Spinal cord (tissue), 10 donors: ENCODE measurements at places on chromosomes 6 and 20. TPM values are rescaled to one million over a fixed set of nuclear protein-coding genes. Genes with fewer than 3 reads are reported as not detected.

DNA sequence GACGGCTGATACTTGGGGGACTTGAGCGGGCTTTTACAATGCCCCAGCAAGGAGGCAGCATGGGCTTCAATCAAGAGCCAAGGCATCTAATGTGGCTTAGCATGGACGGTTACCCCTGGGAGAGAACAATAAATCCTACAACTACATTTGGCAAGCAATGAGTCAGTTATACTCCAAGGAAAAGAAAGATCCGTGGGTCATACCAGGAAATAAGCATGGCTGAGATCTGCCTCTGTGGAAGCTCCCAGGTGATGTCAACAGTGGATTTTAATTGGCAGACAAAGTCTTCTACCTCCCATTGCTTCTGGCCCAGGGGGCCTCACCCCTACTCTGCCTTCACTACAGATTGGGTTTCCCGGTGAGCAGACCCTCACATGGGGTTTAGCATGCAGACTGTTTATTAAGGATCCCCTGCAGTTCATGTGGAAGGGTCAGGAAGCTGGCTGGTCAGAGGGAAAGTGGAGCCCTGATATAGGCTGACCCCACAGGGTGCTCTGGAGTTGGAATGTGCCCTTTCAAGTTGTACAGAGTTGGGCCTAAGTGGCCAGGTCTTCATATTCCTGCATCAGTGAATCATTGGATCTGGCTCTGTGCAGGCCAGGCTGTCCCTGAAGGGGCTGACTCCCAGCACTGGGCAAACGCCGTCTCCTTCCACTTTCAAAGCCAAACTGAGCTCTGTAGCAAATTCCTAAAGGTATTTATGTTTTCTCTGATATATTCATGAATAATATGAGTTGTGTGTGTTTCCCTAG is 91.3 kb upstream of the GGTLC1 start:
- no peaks in the 10 kb centered on the region for H3K36me3 ChIP-seq
- H3K4me3 ChIP-seq, result no peak overlapping the region
- H3K27me3 ChIP-seq, result no peaks in the 10 kb centered on the region
- no peak for DNase-seq
- H3K27ac ChIP-seq, result no peak overlapping the region

GRCh38 chr6:313917-314316 is 21.6 kb downstream of the DUSP22 start:
- no peak overlapping the region for H3K27ac ChIP-seq
- H3K27me3 ChIP-seq, result no peaks in the 10 kb centered on the region
- DNase-seq, result no peak
- H3K36me3 ChIP-seq, result no peaks in the 10 kb centered on the region

GRCh38 chr20:34268145-34268544 is 26.9 kb downstream of the ASIP start:
- no peak overlapping the region for H3K4me3 ChIP-seq
- peaks cover 11% of the 10 kb centered on the region for H3K4me1 ChIP-seq
- no peak overlapping the region for H3K27ac ChIP-seq
- DNase-seq, result no peak
- H3K36me3 ChIP-seq, result no peaks in the 10 kb centered on the region

DNA sequence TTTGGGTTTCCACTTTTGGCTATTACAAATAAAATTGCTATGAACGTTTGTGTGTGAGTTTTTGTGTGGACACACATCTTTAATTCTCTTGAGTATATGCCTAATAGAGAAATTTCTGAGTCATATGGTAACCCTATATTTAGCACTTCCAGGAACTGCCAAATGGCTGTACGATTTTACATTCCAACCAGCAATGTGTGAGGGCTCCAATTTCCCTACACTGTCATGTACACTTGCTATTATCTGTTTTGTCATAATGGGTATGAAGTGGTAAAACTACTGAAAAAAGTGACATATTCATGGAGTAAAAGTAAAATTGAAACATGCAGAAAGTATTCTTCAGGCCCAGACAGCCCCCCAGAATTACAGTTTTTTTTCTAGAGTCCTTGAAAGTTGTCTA is 59.6 kb upstream of the ESR1 start:
- no peaks in the 10 kb centered on the region for H3K4me1 ChIP-seq
- H3K4me3 ChIP-seq, result no peak overlapping the region
- DNase-seq, result no peak
- no peaks in the 10 kb centered on the region for H3K27me3 ChIP-seq
- H3K36me3 ChIP-seq, result no peaks in the 10 kb centered on the region

- DNase-seq, result no peak
- no peak overlapping the region for H3K4me3 ChIP-seq
- peaks cover 17% of the 10 kb centered on the region for H3K4me1 ChIP-seq
- no peaks in the 10 kb centered on the region for H3K27me3 ChIP-seq
- H3K36me3 ChIP-seq, result no peaks in the 10 kb centered on the region
These were observed 154.0 kb downstream of the PRL start for GRCh38 chr6:22142856-22143255.

GRCh38 chr20:48679599-48679998 is 148.2 kb downstream of the PREX1 start:
- no peaks in the 10 kb centered on the region for H3K27me3 ChIP-seq
- no peak overlapping the region for H3K4me3 ChIP-seq
- no peak overlapping the region for H3K27ac ChIP-seq
- peaks cover 66% of the 10 kb centered on the region for H3K36me3 ChIP-seq

GRCh38 chr20:25461786-25462545 is 54.5 kb downstream of the GINS1 start:
- peaks cover 94% of the 10 kb centered on the region for H3K36me3 ChIP-seq
- no peak overlapping the region for H3K27ac ChIP-seq
- H3K27me3 ChIP-seq, result no peaks in the 10 kb centered on the region
- DNase-seq, result no peak
- peaks cover 3% of the 10 kb centered on the region for H3K4me1 ChIP-seq
- no peak overlapping the region for H3K4me3 ChIP-seq

- H3K4me3 ChIP-seq, result no peak overlapping the region
- no peak for DNase-seq
- H3K27me3 ChIP-seq, result no peaks in the 10 kb centered on the region
- H3K4me1 ChIP-seq, result peaks cover 3% of the 10 kb centered on the region
- no peaks in the 10 kb centered on the region for H3K36me3 ChIP-seq
These were observed 94.8 kb downstream of the MBOAT1 start for GRCh38 chr6:20117474-20117873.

DNA sequence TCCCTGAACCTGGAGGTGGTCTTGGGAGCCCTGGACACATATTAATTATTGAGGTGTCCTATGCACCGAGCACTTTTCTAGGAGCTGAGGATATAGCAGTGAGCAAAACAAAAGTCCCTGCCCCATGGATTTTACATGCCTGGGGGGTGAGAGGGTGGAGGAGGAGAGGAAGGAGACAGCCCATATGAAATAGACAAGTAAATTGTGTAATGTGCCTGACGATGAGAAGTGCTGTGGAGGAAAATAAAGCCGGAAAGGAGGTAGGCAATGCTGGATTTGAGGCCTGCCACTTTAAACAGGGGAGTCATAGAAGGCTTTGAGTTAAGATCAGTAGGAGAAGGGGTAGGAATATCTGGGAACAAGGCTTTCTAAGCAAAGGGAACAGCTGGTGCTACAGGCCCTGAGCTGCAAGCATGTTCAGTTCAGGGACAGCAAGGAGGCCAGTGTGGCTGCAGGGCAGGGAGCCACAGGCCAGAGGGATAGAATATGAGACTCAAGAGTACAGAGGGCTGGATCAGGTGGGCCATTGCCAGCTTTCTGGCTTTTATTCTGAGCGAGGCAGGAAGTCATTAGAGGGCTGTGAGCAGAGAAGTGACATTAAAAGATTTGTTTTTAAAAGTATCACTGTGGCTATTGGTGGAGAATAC is 19.1 kb upstream of the MYLIP start:
- DNase-seq, result no peak
- H3K4me1 ChIP-seq, result no peaks in the 10 kb centered on the region
- H3K27me3 ChIP-seq, result no peaks in the 10 kb centered on the region
- no peak overlapping the region for H3K27ac ChIP-seq

DNA sequence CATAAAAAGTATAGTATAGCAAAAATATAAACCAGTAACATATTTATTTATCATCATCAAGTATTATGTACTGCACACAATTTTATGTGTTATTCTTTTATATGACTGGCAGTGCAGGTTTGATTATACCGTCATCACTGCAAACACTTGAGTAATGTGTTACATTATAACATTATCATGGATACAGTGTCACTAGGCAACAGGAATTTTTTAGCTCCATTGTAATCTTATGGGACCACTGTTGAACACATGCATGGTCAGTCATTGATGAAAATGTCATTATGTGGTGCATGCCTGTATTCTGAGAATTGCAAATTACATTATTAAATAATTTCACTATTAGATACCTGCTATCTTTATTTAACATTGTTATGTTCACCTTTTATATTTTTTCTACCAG is 29.1 kb upstream of the OR2J2 start:
- no peaks in the 10 kb centered on the region for H3K27me3 ChIP-seq
- no peaks in the 10 kb centered on the region for H3K4me1 ChIP-seq
- no peaks in the 10 kb centered on the region for H3K36me3 ChIP-seq
- DNase-seq, result no peak

DNA sequence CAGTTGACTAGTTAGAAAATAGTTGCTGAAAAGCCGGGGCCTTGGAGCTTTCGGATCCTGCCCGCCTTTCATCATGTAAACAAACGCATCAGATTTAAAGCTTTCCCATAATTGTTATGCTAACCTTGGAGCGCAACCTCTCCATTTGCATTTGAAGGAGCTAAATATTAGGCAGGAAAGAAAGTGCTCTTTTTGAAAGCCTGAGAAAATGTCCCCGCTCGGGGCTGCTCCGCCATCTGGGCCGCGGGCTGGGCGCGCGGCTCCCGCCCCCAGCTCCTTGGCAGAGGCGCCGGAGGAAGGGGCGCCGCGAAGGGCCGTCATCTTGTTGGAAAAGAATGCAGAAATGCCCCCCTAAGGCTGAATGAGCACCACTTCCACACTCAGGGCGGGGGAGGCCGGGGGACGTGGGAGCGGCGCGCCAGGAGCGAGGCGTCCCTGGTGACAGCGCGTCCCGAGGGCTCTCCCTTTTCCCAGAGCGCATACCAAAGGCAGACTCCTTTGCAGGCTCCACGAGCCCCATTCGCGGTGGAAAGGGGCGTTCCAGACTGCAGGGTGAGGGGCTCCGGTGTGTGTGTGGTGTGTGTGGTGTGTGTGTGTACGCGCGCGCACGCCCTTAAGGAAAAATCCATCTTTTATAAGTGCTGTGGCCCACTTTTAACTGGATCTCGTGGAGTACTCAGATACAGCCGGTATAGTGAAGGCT is 145.6 kb upstream of the ID4 start:
- DNase-seq, result peak; percentile 70
- H3K27me3 ChIP-seq, result no peaks in the 10 kb centered on the region
- peak overlapping the region; percentile 79 for H3K27ac ChIP-seq

DNA sequence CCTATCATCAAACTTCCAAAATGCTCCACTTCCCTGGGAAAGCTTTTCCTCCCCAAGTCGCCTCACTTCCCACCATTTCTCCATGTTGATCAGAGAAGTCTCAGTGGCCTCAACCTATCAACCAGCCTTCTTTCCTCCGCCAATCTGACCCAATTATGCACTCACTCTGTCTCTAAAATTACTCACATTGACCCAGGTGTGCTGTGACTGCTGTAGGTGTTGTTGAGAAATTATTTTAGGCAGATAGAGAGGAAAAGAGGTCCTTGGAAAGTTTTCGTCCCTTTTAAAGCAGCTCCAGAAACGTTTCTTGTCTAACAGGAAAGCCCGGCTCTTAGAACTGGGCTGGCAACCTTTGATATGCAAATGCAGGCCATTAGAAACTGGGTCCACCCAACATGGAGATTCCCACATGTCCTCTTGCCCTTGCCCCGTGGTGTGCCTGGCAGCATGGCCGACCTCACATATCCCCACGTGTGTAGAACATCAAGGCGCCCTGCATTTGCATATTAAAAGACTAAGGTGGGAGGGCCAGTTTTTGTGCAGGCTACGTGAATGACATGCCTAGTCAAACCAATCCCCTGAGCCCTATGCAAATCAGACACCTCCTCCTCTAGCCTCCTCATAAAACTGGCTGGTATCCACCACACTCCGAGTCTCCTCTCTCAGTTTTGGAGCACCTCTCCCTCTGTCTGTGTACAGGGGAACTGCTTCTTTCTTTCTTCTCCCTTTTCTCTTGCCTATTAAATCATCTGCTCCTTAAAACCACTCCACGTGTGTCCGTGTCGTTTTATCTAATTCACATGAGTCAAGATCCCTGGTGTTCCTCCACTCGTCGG is 12.9 kb downstream of the IPCEF1 start:
- H3K27ac ChIP-seq, result no peak overlapping the region
- peaks cover 4% of the 10 kb centered on the region for H3K4me1 ChIP-seq
- H3K27me3 ChIP-seq, result no peaks in the 10 kb centered on the region
- no peak for DNase-seq
- no peak overlapping the region for H3K4me3 ChIP-seq

DNA sequence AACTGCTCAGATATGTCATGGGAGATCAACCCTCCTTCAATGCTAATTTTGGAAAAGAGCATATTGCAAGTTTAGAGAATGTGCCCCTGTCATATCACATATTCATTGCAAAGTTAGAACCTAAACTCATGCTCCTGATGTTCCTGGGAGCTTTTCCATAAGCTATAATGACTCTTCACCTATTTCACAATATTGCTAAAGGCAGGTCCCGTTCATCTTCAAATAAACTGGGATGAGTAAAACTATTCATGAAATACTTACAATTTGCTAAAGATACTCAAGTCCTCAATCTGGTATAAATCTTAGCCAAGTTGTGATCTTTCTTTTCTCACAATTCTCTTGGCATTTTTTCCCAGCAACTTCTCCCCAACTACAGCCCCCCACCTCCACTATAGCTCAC is 121.7 kb upstream of the TNFAIP3 start:
- no peak overlapping the region for H3K4me3 ChIP-seq
- H3K27ac ChIP-seq, result no peak overlapping the region

- no peak overlapping the region for H3K4me3 ChIP-seq
- DNase-seq, result no peak
- peaks cover 3% of the 10 kb centered on the region for H3K4me1 ChIP-seq
- no peak overlapping the region for H3K27ac ChIP-seq
These were observed 5.8 kb upstream of the KCNG1 start for GRCh38 chr20:51028616-51029212.

DNA sequence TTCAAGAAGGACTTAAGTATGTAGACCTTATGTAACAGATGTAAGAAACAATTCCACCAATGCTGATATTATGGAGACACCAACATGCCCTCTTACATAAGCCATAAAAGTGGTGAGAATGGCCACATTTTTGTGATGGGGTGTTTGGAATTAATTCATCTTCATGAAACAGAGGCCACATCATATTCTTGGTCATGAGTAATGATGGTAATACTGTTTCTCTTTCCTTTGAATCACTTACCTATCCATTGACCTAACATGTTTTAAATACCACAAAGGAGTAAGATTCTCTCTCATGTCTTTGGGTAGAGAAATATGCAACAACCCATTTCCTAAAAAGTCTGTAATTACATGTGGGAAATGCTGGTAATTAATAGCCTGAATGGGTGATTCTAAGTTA is 545.4 kb upstream of the FLRT3 start:
- H3K4me1 ChIP-seq, result no peaks in the 10 kb centered on the region
- no peak overlapping the region for H3K4me3 ChIP-seq
- H3K27me3 ChIP-seq, result no peaks in the 10 kb centered on the region

- H3K4me1 ChIP-seq, result peaks cover 3% of the 10 kb centered on the region
- DNase-seq, result no peak
- H3K4me3 ChIP-seq, result no peak overlapping the region
- H3K27ac ChIP-seq, result no peak overlapping the region
- no peaks in the 10 kb centered on the region for H3K27me3 ChIP-seq
These were observed 26.2 kb downstream of the TOP1 start for GRCh38 chr20:41054847-41055230.

Gene MUC22
- not detected for total RNA-seq

Gene MRPS18A
- total RNA-seq, result 56.6 TPM

Gene TCFL5
- 12.3 TPM for total RNA-seq
